ENCODE measurements at places on chromosomes 4 and X. TPM values are rescaled to one million over a fixed set of nuclear protein-coding genes. Genes with fewer than 3 reads are reported as not detected.

- H3K4me3 ChIP-seq, result no peak overlapping the region
- no peaks in the 10 kb centered on the region for H3K36me3 ChIP-seq
- no peak overlapping the region for H3K27ac ChIP-seq
- H3K27me3 ChIP-seq, result no peaks in the 10 kb centered on the region
- no peaks in the 10 kb centered on the region for H3K4me1 ChIP-seq
Observed at GRCh38 chrX:13235930-13236329, 83.9 kb downstream of the ATXN3L start.

DNA sequence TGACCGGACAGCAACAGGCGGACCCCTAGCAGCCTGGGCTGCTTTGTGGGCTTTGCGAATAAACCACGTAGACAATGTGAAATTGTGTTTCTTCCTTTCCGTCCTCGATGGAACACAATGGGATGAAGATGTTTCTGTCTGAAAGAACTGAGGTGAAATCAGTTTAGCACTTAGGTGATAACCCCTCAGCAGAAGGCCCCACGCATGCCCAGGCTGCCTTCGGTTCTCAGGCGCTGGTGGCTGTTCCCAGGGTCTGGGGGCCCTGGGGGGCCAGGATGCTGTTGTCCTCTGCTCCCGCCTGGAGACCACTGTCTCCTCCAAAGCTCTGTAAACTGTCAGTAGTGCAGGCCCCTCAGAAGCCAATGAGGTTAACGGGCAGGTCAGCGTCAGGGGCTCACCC lies 73.9 kb upstream of the HGFAC start:
- peaks cover 23% of the 10 kb centered on the region for H3K4me1 ChIP-seq
- no peak overlapping the region for H3K4me3 ChIP-seq
- no peaks in the 10 kb centered on the region for H3K27me3 ChIP-seq
- no peaks in the 10 kb centered on the region for H3K36me3 ChIP-seq
- no peak for DNase-seq

DNA sequence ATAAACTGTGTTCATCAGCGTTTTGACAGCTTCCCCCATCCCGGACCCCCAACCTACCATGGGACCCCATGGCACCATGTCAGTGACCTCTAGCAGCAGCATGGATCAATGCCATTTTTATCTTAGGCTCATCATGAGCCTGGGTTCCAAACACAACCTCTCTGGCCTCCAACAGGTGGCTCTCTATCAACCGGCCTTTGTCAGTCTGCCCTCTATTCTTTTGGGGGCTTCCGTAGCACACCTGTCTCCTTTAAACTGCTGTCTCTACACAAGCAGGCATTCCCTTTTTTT lies 721 bp upstream of the TMEM150C start:
- DNase-seq, result no peak
- no peaks in the 10 kb centered on the region for H3K36me3 ChIP-seq
- H3K27ac ChIP-seq, result no peak overlapping the region
- peak overlapping the region; percentile 78 for H3K4me3 ChIP-seq
- H3K4me1 ChIP-seq, result no peaks in the 10 kb centered on the region

Gene FAT4
- total RNA-seq, result 22.0 TPM

GRCh38 chr4:77911842-77912450 lies 49.3 kb downstream of the MRPL1 start:
- DNase-seq, result peak; percentile 17
- H3K27me3 ChIP-seq, result no peaks in the 10 kb centered on the region
- H3K4me3 ChIP-seq, result no peak overlapping the region
- peaks cover 10% of the 10 kb centered on the region for H3K36me3 ChIP-seq
- H3K27ac ChIP-seq, result no peak overlapping the region
- H3K4me1 ChIP-seq, result peaks cover 5% of the 10 kb centered on the region

DNA sequence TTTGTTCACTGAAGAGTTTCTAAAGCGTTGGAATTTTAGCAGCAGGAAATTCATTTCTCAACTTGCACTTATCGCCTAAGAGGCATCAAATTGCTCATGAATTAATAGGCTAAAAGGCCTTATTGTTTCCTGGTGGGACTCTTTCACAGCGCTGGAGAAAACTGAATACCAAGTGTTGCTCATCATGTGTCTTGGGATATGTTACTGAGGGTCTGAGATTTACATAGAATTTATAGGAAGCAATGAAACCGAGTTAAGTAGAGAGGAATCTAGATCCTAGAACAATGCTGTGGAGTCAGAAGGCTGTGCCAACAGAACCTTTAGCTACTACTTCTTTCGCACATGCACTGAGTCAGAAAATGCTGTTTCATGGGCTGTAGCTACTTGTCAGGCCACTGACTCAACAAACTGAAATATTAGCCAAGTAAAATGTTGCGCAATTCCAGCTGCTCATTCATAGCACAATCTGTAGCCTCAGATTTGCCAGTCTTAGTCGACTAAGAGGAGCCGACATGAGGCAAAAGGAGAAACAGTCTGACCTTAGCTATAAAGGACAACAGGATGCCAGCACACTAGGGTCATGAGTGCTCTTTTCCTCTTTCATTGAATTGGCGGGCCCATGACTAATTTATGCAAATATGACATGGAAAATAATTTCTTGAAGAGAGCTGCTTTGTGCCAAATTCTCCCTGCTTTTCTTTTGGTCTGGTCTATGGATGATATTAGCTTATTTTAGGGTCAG lies 35.9 kb upstream of the CXCL8 start:
- no peaks in the 10 kb centered on the region for H3K27me3 ChIP-seq
- H3K27ac ChIP-seq, result peak overlapping the region; percentile 93
- peak overlapping the region; percentile 13 for H3K4me3 ChIP-seq
- peak; percentile 100 for DNase-seq
- H3K4me1 ChIP-seq, result peaks cover 66% of the 10 kb centered on the region

DNA sequence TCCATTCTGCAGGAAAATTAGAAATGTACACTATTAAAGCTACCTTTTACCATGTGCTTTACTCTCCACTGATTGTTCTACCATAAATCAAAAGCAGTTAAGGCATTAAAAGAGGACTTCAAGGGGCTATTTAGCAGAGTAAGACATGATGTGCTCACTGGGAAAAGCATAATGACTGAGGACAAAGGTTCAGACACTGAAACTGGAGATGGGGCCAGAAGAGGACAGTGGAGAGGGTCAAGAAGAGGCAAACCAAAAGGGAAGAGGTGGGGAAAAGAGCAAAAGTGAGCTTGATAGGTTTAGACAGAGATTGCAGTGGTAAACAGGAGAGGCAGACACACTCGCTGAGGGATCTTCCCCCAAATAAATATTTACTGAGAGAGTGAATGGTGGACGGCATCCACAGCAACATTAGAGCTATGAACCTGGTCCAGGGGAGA lies 23.8 kb downstream of the SH3RF1 start:
- H3K27ac ChIP-seq, result no peak overlapping the region
- no peak for DNase-seq

Gene ZDHHC15
- total RNA-seq, result not detected

Measured in GM23248 (cell line).